ENCODE measurements at places on chromosomes 2 and 18. TPM values are rescaled to one million over a fixed set of nuclear protein-coding genes. Genes with fewer than 3 reads are reported as not detected.

Gene CCDC150
- total RNA-seq = 8.2 TPM

Gene POTEJ
- not detected for total RNA-seq

Gene ASAP2
- 0.15 TPM for total RNA-seq

Gene GPD2
- 38.9 TPM for total RNA-seq

Gene GALNT5
- not detected for total RNA-seq

Gene DSC1
- 0.11 TPM for total RNA-seq

Gene DUSP2
- 237 TPM for total RNA-seq

Gene NCKAP5
- not detected for total RNA-seq

Gene DSG4
- total RNA-seq = not detected

Gene ADAM23
- total RNA-seq = 0.98 TPM

Gene HOXD12
- total RNA-seq = not detected

Gene RFX8
- not detected for total RNA-seq

Gene SPHKAP
- total RNA-seq = not detected

Gene OSR1
- total RNA-seq = not detected

GRCh38 chr2:34070196-34070595, 471.1 kb upstream of the FAM98A start:
- H3K4me1 ChIP-seq = no peaks in the 10 kb centered on the region
- H3K27ac ChIP-seq = no peak overlapping the region
- no peaks in the 10 kb centered on the region for H3K27me3 ChIP-seq
- H3K4me3 ChIP-seq = no peak overlapping the region
- no peak for DNase-seq

GRCh38 chr18:45686891-45687611, 36.9 kb upstream of the SLC14A1 start:
- H3K27me3 ChIP-seq = no peaks in the 10 kb centered on the region
- peak overlapping the region; percentile 66 for H3K4me3 ChIP-seq
- DNase-seq = peak; percentile 79
- H3K27ac ChIP-seq = peak overlapping the region; percentile 27

DNA sequence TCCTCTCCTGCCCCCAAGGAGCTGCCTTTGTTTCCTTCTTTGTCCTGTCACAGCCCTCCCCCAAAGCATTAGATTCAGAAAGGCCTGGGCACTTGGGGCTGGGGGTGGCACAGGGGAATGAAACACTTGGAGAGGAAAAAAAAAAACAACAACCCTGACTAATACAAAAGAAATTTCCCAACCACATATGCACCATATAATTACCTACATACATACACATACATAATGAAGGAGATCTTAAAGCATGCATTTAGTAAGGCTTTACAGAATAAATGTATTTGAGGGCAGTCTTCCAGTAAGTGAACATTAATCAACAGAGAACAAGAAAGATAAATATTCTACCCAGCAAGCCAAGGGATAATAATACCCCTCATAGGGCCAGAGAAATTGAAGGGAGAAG, 70.0 kb upstream of the PPP1CB start:
- H3K36me3 ChIP-seq = no peaks in the 10 kb centered on the region
- DNase-seq = no peak
- H3K27me3 ChIP-seq = no peaks in the 10 kb centered on the region
- H3K4me3 ChIP-seq = no peak overlapping the region
- H3K27ac ChIP-seq = no peak overlapping the region

DNA sequence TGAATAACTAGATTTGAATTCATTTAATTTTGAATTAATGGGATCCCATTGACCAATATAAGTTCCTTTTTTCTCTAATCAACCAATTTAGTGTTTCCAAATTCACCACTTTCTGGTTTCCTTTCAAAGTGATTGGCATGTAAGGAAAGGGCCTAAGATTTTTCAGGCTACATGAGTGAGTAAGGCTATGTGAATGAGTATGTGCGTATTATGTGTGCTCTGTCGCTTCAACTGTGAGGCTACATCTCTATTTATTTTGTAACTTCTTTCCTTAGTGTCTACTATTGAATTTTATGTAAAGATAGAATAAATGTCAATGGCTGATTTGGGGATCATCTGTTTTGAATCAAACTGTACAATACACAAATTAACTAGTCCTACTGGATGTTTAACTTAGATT, 110.6 kb downstream of the ABCA12 start:
- no peak overlapping the region for H3K27ac ChIP-seq
- H3K27me3 ChIP-seq = no peaks in the 10 kb centered on the region
- H3K4me1 ChIP-seq = no peaks in the 10 kb centered on the region
- DNase-seq = no peak
- no peak overlapping the region for H3K4me3 ChIP-seq

GRCh38 chr2:29311458-29311857, 196.2 kb downstream of the CLIP4 start:
- no peak overlapping the region for H3K4me3 ChIP-seq
- H3K27me3 ChIP-seq = no peaks in the 10 kb centered on the region
- peaks cover 15% of the 10 kb centered on the region for H3K4me1 ChIP-seq
- H3K36me3 ChIP-seq = no peaks in the 10 kb centered on the region
- no peak for DNase-seq

- no peak overlapping the region for H3K27ac ChIP-seq
- H3K4me3 ChIP-seq = no peak overlapping the region
- no peak for DNase-seq
- H3K27me3 ChIP-seq = no peaks in the 10 kb centered on the region
- no peaks in the 10 kb centered on the region for H3K4me1 ChIP-seq
Measured at GRCh38 chr2:219995399-219995798, 368.0 kb downstream of the SLC4A3 start.

- no peak overlapping the region for H3K4me3 ChIP-seq
- no peaks in the 10 kb centered on the region for H3K27me3 ChIP-seq
- no peak for DNase-seq
- no peaks in the 10 kb centered on the region for H3K4me1 ChIP-seq
Measured at GRCh38 chr18:55790296-55790695, 202.3 kb upstream of the TCF4 start.

GRCh38 chr2:73536133-73536840, 105.9 kb downstream of the NAT8 start:
- no peak overlapping the region for H3K27ac ChIP-seq
- H3K4me1 ChIP-seq = no peaks in the 10 kb centered on the region
- H3K4me3 ChIP-seq = no peak overlapping the region
- no peak for DNase-seq

DNA sequence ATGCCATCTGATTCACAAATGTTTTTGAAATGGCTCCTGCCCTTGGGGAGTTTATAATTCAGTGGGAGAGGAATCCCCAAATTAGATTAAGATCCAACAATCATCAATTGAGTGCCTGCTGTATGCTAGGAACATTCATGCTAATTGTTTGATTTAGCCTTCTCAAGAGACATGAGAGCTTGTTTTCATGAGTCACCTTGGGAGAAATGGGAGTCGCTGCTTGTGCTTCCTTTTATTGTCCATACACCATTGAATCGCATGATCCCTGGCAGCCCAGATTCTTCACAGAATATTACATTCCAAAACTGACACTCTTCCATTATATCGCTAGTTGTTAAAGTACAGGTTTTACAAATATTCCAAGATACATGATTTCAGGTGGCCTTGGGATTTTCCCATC, 106.0 kb upstream of the MAP3K20 start:
- no peak overlapping the region for H3K4me3 ChIP-seq
- H3K27ac ChIP-seq = no peak overlapping the region
- no peak for DNase-seq
- no peaks in the 10 kb centered on the region for H3K4me1 ChIP-seq
- H3K27me3 ChIP-seq = no peaks in the 10 kb centered on the region

- peaks cover 16% of the 10 kb centered on the region for H3K4me1 ChIP-seq
- H3K27me3 ChIP-seq = no peaks in the 10 kb centered on the region
- no peak for DNase-seq
- no peak overlapping the region for H3K27ac ChIP-seq
- no peak overlapping the region for H3K4me3 ChIP-seq
Measured at GRCh38 chr2:241983571-241984270, 114.2 kb downstream of the RTP5 start.

DNA sequence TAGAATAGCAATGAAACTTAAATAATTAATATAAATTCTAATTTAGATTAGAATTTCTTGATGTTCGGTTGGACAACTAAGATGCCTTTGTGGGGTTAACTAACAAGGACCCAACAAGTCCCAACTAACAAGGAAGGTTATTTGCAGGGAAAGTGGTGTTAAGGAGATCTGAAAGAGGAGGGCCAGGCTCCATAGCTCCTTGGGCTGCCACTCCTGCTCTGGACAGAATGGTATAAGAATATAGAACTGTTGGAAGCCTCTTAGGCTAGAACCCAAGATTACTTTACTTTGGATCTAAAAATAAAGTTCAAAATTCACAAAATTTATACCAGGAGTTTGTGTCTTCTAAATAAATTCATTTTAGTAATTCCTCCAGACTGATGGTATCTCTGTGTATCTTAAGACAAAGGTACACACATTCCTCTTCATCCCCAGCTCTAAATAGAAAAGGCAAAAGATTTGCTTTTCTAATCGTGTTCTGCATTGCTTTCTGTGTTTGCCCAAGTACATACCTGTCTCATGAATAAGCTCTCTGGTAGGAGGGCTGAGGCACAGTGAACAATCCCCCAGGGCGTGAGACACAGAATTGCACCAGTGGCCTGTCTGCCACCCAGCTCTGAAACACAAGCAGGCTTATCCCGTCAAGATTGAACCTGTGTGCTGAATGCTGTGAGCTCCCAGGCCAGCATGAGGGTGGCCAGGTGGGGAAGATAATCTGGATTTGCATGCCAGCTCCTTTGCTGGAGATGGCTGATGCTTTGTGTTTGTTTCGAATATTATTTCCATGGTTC, 176.0 kb downstream of the ACKR3 start:
- H3K4me3 ChIP-seq = no peak overlapping the region
- no peaks in the 10 kb centered on the region for H3K27me3 ChIP-seq
- no peak overlapping the region for H3K27ac ChIP-seq
- H3K4me1 ChIP-seq = no peaks in the 10 kb centered on the region
- no peak for DNase-seq

DNA sequence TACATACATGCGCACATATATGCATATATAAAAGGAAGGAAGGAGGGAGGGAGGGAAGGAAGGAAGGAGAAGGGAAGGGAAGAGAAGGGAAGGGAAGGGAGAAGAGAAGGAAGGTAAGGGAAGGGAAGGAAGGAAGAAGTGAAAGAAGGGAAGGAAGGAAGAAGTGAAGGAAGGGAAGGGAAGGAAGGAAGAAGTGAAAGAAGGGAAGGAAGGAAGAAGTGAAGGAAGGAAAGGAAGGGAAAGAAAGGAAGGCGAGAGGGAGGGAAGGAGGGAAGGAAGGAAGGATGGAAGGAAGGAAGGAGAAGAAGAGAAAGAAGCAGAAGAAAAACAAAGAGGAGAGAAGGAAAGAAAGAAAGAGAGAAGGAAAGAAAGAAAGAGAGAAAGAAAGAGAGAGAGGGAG, 16.9 kb downstream of the COL6A3 start:
- H3K4me1 ChIP-seq = no peaks in the 10 kb centered on the region
- no peaks in the 10 kb centered on the region for H3K36me3 ChIP-seq
- H3K27me3 ChIP-seq = no peaks in the 10 kb centered on the region
- no peak for DNase-seq

- H3K4me3 ChIP-seq = no peak overlapping the region
- DNase-seq = no peak
- H3K36me3 ChIP-seq = no peaks in the 10 kb centered on the region
- no peaks in the 10 kb centered on the region for H3K4me1 ChIP-seq
- no peaks in the 10 kb centered on the region for H3K27me3 ChIP-seq
Measured at GRCh38 chr2:227876300-227876801, 4.9 kb downstream of the DAW1 start.

GRCh38 chr2:5019324-5019723, 672.9 kb upstream of the SOX11 start:
- no peaks in the 10 kb centered on the region for H3K27me3 ChIP-seq
- DNase-seq = no peak
- no peaks in the 10 kb centered on the region for H3K4me1 ChIP-seq
- no peak overlapping the region for H3K4me3 ChIP-seq

DNA sequence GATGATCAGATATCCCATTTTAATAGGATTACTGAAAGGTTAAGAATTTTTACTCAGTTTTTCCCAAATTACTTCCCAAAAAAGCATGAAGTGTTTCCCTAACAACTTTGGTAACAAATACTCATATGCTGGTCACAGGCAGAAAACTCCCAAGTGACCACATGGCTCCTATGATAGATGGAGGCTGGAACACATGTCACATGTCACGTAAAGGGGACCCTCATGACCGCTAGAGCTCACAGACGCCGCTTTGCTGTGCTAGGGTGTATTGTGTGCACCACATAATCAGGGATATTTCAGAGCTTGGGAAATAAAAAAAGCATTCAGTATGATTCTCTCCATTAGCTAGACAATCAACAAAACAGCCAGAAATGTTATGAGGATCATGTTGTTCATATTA, 228.2 kb downstream of the TMEM163 start:
- no peak overlapping the region for H3K27ac ChIP-seq
- H3K4me3 ChIP-seq = no peak overlapping the region
- no peaks in the 10 kb centered on the region for H3K36me3 ChIP-seq
- H3K27me3 ChIP-seq = no peaks in the 10 kb centered on the region

GRCh38 chr2:69625078-69625795, 18.3 kb downstream of the AAK1 start:
- no peaks in the 10 kb centered on the region for H3K36me3 ChIP-seq
- no peak for DNase-seq
- H3K4me1 ChIP-seq = peaks cover 76% of the 10 kb centered on the region
- H3K4me3 ChIP-seq = no peak overlapping the region

DNA sequence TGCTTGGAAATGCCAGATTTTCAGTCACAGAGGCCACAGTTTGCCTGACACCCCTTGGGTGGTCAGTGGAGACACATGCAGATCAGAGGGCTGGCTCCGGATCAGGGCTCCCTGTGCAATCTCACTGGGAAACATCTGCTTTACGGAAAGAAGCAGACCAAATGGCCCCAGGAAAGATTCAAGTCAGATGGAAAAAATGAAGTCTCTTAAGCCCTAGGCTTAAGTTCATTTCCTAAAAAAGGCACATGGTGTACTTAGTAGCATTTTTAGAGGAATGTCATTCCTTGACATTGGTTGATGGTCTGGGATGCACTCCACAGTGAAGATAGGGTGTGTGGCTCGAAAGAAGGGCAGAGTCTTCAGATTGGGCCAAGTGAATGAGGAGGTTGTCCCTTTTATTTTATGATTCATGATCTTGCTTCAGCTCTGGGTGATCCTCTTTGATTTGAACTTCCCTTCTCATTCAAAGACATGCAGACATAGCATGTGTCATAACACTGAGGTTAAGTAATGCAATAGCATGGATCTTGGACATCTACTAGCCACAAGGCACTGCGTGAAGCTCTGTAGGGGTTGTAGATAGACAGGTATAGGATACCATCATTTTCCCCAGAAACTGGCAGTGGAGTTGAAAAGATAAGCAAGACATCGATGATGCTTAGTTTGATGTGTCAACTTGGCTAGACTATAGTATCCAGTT, 56.5 kb downstream of the KCNE4 start:
- H3K4me3 ChIP-seq = no peak overlapping the region
- DNase-seq = no peak
- no peaks in the 10 kb centered on the region for H3K4me1 ChIP-seq
- no peak overlapping the region for H3K27ac ChIP-seq
- H3K36me3 ChIP-seq = no peaks in the 10 kb centered on the region
- no peaks in the 10 kb centered on the region for H3K27me3 ChIP-seq

- no peaks in the 10 kb centered on the region for H3K27me3 ChIP-seq
- no peaks in the 10 kb centered on the region for H3K4me1 ChIP-seq
- no peaks in the 10 kb centered on the region for H3K36me3 ChIP-seq
- no peak for DNase-seq
Measured at GRCh38 chr18:14908541-14908940, 160.6 kb downstream of the ANKRD30B start.

- H3K4me3 ChIP-seq = no peak overlapping the region
- DNase-seq = no peak
- no peak overlapping the region for H3K27ac ChIP-seq
- no peaks in the 10 kb centered on the region for H3K36me3 ChIP-seq
- no peaks in the 10 kb centered on the region for H3K4me1 ChIP-seq
- H3K27me3 ChIP-seq = peaks cover 9% of the 10 kb centered on the region
Measured at GRCh38 chr2:218785103-218785502, 3.2 kb downstream of the CYP27A1 start.

- H3K4me1 ChIP-seq = no peaks in the 10 kb centered on the region
- DNase-seq = no peak
- no peak overlapping the region for H3K4me3 ChIP-seq
- no peak overlapping the region for H3K27ac ChIP-seq
Measured at GRCh38 chr2:161119483-161119882, 40.7 kb upstream of the TANK start.
